ENCODE measurements at places on chromosomes 16 and 17.

- H3K27ac ChIP-seq: no peak overlapping the region
- no peak overlapping the region for H3K4me3 ChIP-seq
- H3K27me3 ChIP-seq: no peaks in the 10 kb centered on the region
Measured at GRCh38 chr17:17221329-17221728, 15.2 kb upstream of the PLD6 start.

- peaks cover 68% of the 10 kb centered on the region for H3K27me3 ChIP-seq
- no peaks in the 10 kb centered on the region for H3K4me1 ChIP-seq
- no peak within 1 kb of the TSS for H3K4me3 ChIP-seq
- H3K36me3 ChIP-seq: no peaks in the 10 kb centered on the region
Measured at GRCh38 chr16:24255456-24256371, at the start of gene CACNG3. TSS of gene CACNG3 (plus strand) at chr16:24256335. CDS start at chr16:24256755, 420 bp downstream.

DNA sequence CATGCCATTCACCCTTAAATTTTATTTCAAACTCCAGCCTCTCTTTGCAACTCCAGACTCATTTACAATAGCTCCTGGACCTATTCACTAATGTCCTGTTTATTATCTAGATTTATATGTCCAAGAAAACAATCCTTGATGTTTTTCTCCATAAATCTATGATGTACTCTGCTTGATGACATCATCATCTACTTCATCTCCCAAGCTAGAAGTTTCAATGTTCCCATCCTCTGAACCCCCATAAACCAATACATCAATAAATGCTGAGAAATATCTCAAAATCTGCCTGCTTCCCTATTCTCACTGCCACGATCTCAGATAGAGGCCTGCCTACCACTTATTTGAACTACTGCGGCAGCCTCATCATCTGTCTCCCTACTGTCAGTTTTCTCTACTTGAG, 4.2 kb downstream of the CEP112 start:
- H3K27ac ChIP-seq: no peak overlapping the region
- peaks cover 1% of the 10 kb centered on the region for H3K36me3 ChIP-seq
- no peak for DNase-seq
- peaks cover 5% of the 10 kb centered on the region for H3K4me1 ChIP-seq

DNA sequence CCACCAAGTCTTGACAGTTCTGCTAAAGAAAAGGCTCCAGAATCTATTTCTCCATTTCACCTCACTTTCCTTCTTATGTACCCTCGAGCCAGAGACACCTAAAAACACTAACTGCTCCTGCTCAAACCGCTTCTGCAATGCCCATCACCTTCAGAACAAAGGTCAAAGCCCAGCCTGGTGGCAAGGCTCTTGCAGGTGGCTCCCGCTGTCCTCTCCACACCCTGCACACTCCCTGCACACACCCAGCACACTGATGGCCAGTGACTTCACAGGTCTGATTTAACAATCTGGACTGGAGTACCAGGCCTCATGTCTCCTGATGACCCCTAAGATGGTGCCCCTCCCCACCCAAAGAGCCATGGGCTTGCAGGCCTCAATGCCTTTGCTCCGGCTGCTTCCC, 9.8 kb upstream of the C17orf113 start:
- no peak for DNase-seq
- no peak overlapping the region for H3K4me3 ChIP-seq
- H3K27me3 ChIP-seq: no peaks in the 10 kb centered on the region
- H3K4me1 ChIP-seq: peaks cover 5% of the 10 kb centered on the region
- no peaks in the 10 kb centered on the region for H3K36me3 ChIP-seq

- no peak overlapping the region for H3K4me3 ChIP-seq
- no peaks in the 10 kb centered on the region for H3K4me1 ChIP-seq
- H3K36me3 ChIP-seq: no peaks in the 10 kb centered on the region
- no peak for DNase-seq
- H3K27ac ChIP-seq: no peak overlapping the region
Measured at GRCh38 chr16:56530872-56531271, 11.0 kb upstream of the BBS2 start.

- no peak for DNase-seq
- H3K4me1 ChIP-seq: peaks cover 8% of the 10 kb centered on the region
- H3K4me3 ChIP-seq: no peak overlapping the region
- peak overlapping the region; percentile 21 for H3K27ac ChIP-seq
- no peaks in the 10 kb centered on the region for H3K27me3 ChIP-seq
- peaks cover 5% of the 10 kb centered on the region for H3K36me3 ChIP-seq
Measured at GRCh38 chr17:9220398-9221146, 199.3 kb downstream of the NTN1 start.

GRCh38 chr17:40598619-40599467, 33.6 kb upstream of the CCR7 start:
- peak overlapping the region; percentile 11 for H3K27ac ChIP-seq
- H3K4me1 ChIP-seq: no peaks in the 10 kb centered on the region
- H3K27me3 ChIP-seq: no peaks in the 10 kb centered on the region
- H3K4me3 ChIP-seq: no peak overlapping the region

DNA sequence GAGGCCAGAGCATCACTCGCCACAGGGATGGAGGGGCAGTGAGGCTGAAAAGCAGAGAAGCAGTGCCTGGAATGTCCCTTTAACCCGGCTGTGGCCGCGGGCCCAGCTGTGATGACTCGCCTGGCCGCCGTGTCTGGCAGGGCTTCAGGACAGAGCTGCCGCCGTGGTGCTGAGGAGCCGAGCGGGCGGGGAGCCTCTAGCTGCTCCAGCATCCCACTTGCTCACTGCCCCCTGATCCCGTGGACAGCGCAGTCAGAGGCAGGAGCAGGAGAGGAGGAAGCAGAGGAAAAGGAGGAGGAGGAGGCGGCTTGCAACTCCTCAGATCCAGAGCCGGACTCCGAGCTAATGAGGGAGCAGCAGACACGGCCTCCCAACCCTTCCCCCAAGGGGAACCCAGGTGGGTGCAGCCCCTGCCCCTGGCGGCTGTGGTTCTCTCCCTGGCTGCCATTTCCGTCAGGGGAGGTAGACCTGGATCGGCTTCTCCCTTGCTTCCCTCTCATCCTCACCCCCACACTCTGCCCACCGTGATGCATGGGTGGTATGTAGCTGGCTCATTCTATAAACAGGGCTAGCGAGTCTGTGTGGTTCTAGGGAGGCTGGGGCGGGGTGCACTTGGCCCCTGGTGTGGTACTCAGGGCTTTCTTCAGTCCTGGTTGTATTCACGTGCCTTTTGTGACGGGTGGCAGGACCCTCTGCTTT, 165.7 kb downstream of the CMIP start:
- H3K36me3 ChIP-seq: peaks cover 5% of the 10 kb centered on the region
- H3K27ac ChIP-seq: peak overlapping the region; percentile 78
- peak overlapping the region; percentile 30 for H3K4me3 ChIP-seq

DNA sequence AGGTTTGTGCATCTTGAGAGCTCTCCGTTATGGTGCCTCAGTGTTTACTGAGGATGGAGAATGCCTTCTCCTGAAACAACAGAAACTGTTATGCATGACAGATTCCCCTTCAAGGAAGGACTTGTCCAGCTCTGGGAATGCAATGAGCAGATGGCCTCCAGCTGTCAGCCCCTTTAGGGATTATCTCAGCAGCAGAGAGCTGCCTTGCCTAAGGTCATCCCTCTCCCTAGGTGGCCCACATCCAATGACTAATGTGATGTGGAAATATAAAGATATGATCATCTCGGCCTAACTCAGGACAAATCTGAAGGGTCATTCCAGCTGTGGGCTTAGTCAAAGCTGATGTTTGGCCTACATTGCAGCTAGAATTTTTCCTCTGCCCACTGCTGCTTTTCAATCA, 214.3 kb upstream of the N4BP1 start:
- H3K4me3 ChIP-seq: no peak overlapping the region
- no peak for DNase-seq
- no peak overlapping the region for H3K27ac ChIP-seq
- H3K27me3 ChIP-seq: no peaks in the 10 kb centered on the region

GRCh38 chr17:10640475-10640874, 16.6 kb downstream of the MYH3 start:
- H3K4me3 ChIP-seq: no peak overlapping the region
- H3K27me3 ChIP-seq: no peaks in the 10 kb centered on the region
- no peaks in the 10 kb centered on the region for H3K36me3 ChIP-seq

DNA sequence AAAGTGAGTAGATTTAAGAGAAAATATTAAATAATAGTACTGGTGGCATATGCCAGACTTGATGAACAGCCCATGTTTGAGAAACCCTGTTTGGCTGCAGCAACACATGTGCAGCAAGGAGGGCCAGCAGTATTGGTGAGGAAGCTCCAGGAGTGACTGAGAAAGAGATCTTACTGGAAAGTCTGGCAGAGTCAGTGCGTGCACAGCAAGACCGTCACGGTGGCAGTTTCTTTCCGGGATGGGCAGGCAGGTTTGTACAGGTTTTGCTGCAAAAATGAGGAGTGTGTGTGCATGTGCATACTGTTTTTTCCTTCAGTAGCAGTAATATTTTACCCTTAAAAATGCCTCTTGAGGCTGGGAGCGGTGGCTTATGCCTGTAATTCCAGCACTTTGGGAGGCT, 41.4 kb downstream of the KSR1 start:
- H3K27me3 ChIP-seq: no peaks in the 10 kb centered on the region
- no peaks in the 10 kb centered on the region for H3K36me3 ChIP-seq
- no peak for DNase-seq
- H3K4me1 ChIP-seq: peaks cover 32% of the 10 kb centered on the region
- no peak overlapping the region for H3K4me3 ChIP-seq

- H3K27me3 ChIP-seq: no peaks in the 10 kb centered on the region
- H3K36me3 ChIP-seq: no peaks in the 10 kb centered on the region
- no peaks in the 10 kb centered on the region for H3K4me1 ChIP-seq
Measured at GRCh38 chr17:9272501-9273200, 251.3 kb downstream of the NTN1 start.

DNA sequence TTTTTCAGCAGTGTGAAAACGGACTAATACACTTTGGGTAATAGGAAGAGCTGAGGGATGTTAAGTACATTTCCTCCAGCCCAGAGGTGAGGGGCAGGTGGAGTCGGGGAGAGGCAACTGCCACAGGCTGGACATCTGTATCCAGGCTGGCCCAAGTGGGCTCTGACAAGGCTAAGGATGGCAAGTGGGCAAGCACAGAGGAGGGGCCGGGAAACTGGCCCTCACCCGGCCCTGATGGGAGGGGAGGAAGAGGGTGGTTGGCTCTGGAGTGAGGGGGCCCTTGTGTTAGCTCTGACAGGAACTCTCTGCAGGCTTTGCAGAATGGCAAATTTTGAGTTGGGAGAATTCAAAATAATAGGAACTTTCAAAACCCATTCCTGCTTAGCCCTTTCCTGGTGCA, 251.0 kb upstream of the TNRC6C start:
- H3K36me3 ChIP-seq: no peaks in the 10 kb centered on the region
- H3K27ac ChIP-seq: no peak overlapping the region
- no peak for DNase-seq
- no peaks in the 10 kb centered on the region for H3K27me3 ChIP-seq
- no peak overlapping the region for H3K4me3 ChIP-seq

GRCh38 chr16:8644211-8645140, 23.0 kb downstream of the METTL22 start:
- no peak overlapping the region for H3K4me3 ChIP-seq
- no peak for DNase-seq
- H3K4me1 ChIP-seq: no peaks in the 10 kb centered on the region
- H3K36me3 ChIP-seq: peaks cover 44% of the 10 kb centered on the region

DNA sequence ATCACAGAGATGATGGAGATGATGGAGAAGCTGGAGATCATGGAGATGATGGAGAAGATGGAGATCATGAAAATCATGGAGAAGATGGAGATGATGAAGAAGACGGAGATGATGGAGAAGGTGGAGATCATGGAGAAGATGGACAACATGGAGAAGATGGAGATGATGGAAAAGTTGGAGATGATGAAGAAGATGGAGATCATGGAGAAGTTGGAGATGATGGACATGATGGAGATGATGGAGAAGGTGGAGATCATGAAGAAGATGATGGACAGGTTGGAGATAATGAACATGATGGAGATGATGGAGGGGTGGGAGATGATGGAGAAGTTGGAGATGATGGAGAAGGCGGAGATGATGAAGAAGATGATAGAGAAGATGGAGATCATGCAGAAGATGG, 34.5 kb downstream of the RBFOX3 start:
- H3K36me3 ChIP-seq: no peaks in the 10 kb centered on the region
- no peak for DNase-seq
- no peak overlapping the region for H3K4me3 ChIP-seq
- H3K4me1 ChIP-seq: no peaks in the 10 kb centered on the region
- no peaks in the 10 kb centered on the region for H3K27me3 ChIP-seq

DNA sequence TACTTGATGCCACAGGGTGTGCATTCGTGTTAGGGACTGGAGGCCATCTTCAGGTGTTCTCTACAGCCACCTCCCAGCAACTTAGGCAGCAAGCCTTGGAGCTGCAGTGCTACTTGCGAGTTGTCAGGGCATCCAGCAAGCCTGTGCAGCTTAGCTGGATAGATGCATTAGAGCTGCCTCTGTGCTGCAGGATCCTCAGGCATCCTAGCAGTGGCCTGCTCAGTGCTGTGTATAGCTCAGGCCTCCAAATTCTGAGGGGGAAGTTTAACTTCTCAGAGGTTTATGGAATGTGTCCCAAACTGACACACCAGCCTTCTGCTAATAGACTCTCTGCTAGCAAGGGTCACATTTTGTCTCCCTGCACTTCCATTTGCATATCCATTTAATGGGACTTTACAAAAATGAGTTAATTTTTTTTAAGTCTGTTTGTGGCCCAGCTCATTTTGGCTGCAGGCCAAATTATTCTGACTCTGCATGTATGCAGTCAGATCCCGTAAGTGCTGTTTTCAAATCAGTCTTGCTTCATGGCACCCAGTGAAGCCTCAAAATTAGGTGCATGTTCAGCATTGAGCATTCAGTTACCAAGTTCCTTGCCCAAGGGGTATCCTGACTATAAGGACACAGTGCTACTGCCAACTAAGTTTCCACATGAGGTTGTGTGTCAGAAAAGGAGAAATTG, 6.8 kb downstream of the GABARAPL2 start:
- no peak for DNase-seq
- H3K27ac ChIP-seq: no peak overlapping the region
- peaks cover 47% of the 10 kb centered on the region for H3K36me3 ChIP-seq
- H3K27me3 ChIP-seq: no peaks in the 10 kb centered on the region
- H3K4me1 ChIP-seq: peaks cover 10% of the 10 kb centered on the region

DNA sequence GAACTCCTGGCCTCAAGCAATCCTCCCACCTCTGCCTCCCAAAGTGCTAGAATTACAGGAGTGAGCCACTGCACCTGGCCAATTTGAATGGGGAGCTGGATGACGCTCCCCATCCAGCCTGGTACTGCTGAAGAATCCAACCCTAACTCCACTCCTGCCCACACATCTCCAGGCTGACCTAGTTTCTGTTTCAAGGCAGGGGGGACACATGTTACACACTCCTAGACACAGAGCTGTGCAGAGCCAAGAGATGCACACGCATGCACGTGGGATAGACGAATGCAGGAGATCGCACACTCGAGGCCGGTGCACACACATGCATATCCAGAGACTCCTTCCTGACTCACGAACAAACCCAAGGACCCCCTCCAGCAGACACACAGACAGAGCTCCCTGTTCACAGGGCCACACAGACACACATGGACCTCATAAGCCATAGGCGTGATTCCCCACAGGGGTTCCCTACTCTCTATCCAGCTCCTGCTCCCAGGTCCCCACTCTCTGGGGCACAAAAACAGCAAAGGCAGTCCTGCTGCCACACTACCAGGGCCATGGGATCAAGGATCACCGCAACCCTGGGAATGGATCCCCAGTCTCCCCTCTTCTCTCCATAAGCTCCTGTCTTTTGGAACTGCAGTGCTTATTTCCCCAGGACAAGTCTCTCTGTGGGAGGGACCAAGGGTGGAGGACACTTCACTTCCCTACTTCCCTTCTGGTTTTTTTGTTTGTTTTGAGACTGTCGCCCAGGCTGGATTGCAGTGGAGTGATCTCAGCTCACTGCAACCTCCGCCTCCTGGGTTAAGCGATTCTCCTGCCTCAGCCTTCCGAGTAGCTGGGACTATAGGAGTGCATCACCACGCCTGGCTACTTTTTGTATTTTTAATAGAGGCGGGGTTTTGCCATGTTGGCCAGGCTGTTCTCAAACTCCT, 14.4 kb downstream of the EPOP start:
- H3K4me1 ChIP-seq: no peaks in the 10 kb centered on the region
- DNase-seq: no peak
- H3K36me3 ChIP-seq: no peaks in the 10 kb centered on the region
- H3K4me3 ChIP-seq: no peak overlapping the region
- no peak overlapping the region for H3K27ac ChIP-seq
- H3K27me3 ChIP-seq: no peaks in the 10 kb centered on the region

Measured in esophagus squamous epithelium (tissue), 5 donors.